Fibroblast of lung (primary cell): ENCODE measurements at places on chromosomes 13 and 19.

DNA sequence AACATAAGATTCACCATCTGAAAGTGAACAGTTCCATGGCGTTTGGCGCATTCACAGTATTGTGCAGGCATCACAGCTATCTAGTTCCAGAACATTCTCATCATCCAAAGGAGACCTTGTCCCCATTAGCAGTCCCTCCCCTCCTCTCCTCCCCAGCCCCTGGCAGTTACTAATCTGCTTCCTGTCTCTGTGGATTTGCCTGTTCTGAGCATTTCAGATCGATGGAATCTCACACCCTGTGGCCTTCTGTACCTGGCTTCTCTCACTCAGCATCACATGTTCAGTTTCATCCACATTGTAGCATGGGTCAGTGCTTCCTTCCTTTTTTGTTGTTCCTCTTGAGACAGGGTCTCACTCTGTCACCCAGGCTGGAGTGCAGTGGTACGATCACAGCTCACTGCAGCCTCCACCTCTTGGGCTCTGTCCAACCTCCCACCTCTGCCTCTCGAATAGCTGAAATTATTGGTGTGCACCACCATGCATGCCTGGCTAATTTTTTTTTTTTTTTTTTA, 34.6 kb downstream of the CRTC1 start:
- H3K27me3 ChIP-seq: no peaks in the 10 kb centered on the region
- no peaks in the 10 kb centered on the region for H3K36me3 ChIP-seq
- no peak overlapping the region for H3K27ac ChIP-seq
- H3K4me3 ChIP-seq: no peak overlapping the region

- no peaks in the 10 kb centered on the region for H3K4me1 ChIP-seq
- H3K4me3 ChIP-seq: no peak overlapping the region
- DNase-seq: no peak
- H3K27me3 ChIP-seq: no peaks in the 10 kb centered on the region
- no peaks in the 10 kb centered on the region for H3K36me3 ChIP-seq
- H3K27ac ChIP-seq: no peak overlapping the region
Measured at GRCh38 chr13:77714119-77714755, 16.8 kb downstream of the SLAIN1 start.

GRCh38 chr19:1671716-1672037, 19.3 kb upstream of the TCF3 start:
- no peak overlapping the region for H3K27ac ChIP-seq
- no peaks in the 10 kb centered on the region for H3K36me3 ChIP-seq
- no peaks in the 10 kb centered on the region for H3K4me1 ChIP-seq
- H3K27me3 ChIP-seq: peaks cover 20% of the 10 kb centered on the region
- no peak overlapping the region for H3K4me3 ChIP-seq

GRCh38 chr19:10946958-10947657, 13.7 kb upstream of the SMARCA4 start:
- peak; percentile 69 for DNase-seq
- peaks cover 3% of the 10 kb centered on the region for H3K4me1 ChIP-seq
- no peaks in the 10 kb centered on the region for H3K36me3 ChIP-seq
- H3K27ac ChIP-seq: no peak overlapping the region

- DNase-seq: no peak
- H3K4me1 ChIP-seq: no peaks in the 10 kb centered on the region
- H3K36me3 ChIP-seq: peaks cover 7% of the 10 kb centered on the region
- H3K4me3 ChIP-seq: no peak overlapping the region
Measured at GRCh38 chr13:49539313-49539712, 43.6 kb downstream of the PHF11 start.

DNA sequence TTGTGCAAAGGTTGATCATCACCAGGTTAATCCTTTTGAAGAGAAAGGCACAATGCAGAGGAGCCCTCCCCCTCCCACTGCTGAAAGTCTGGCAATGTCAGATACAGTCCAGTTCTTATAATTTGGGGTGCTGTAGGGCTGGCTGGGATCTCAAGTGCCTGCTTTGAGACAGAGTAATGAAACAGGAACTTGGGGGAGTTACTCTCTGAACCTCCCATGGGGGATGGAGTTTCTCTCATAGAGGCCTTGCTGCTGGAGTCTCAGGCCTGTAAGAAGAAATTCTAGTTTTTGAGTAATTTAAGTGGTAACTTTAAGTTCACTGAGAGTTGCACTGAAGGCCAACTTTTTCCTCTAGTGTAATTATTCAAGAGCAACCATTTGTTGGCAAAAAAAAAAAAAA, 410.5 kb downstream of the KCNRG start:
- no peak overlapping the region for H3K4me3 ChIP-seq
- H3K27ac ChIP-seq: no peak overlapping the region
- no peak for DNase-seq
- no peaks in the 10 kb centered on the region for H3K27me3 ChIP-seq
- H3K4me1 ChIP-seq: peaks cover 10% of the 10 kb centered on the region
- no peaks in the 10 kb centered on the region for H3K36me3 ChIP-seq

GRCh38 chr13:30593001-30593400, 24.7 kb upstream of the USPL1 start:
- H3K4me1 ChIP-seq: no peaks in the 10 kb centered on the region
- no peak for DNase-seq
- no peak overlapping the region for H3K27ac ChIP-seq
- no peaks in the 10 kb centered on the region for H3K36me3 ChIP-seq

GRCh38 chr13:58397596-58398387, 766.2 kb downstream of the PCDH17 start:
- no peaks in the 10 kb centered on the region for H3K27me3 ChIP-seq
- H3K4me3 ChIP-seq: no peak overlapping the region
- no peaks in the 10 kb centered on the region for H3K36me3 ChIP-seq
- no peak for DNase-seq
- H3K4me1 ChIP-seq: no peaks in the 10 kb centered on the region

DNA sequence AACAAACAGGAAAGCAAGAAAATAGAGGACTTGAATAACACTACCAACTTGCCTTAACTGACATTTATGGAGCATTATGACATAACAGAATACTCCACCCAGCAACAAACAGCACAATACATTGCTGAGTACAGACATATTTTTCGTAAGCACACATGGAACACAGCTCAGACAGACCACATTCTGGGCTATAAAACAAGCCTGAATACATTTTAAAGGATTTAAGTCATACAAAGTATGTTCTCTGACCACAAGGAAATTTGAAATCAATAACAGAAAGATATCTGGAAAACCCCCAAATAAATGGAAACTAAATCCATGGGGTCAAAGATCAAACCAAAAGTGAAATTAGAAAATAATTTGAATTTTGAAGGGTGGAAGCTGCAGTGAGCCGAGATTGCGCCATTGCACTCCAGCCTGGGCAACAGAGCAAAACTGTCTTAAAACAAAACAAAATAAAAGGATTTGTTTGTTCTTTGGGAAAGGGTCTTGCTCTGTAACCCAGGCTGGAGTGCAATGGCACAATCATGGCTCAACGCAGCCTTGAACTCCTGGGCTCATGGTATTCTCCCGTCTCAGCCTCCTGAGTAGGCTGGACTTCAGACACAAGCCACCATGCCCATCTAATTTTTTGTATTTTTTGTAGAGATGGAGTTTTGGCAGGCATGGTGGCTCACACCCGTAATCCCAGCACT, 5.6 kb downstream of the ZDHHC20 start:
- H3K27ac ChIP-seq: no peak overlapping the region
- peak; percentile 77 for DNase-seq
- no peaks in the 10 kb centered on the region for H3K36me3 ChIP-seq
- no peaks in the 10 kb centered on the region for H3K4me1 ChIP-seq

DNA sequence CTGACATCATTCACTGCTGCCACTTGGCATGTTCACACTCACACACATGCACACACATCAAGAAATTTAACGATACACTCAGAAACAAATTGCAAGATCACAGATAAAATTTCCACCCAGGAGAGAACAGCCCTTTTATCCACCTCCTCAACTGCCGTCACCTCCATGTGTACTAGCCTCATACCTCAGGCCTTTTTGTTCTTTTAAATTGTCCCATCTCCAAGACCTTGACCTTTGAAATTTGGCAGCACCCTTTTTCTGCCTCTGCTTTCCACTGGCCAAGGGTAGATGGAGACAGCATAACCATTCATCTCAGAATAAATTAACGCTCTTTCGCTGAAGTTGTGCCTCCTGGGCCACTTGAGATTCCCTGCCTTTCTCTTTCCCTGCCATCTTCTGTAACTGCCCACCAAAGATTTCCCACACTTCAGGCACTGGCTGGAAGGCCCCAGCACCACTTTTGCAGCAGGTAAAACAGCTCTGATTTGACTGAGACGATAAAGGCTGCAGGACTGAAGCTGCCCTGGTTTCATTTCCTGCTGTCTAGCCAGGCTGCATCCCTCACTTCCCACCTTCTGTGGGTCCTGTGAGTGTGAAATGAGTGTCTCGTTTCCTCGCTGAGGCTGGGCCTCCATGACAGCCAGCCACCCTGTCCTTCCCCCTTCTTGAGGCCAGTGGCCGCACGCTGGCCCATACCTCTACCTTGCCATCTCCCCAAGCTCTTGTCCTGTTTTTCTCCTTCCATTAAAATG, 39.3 kb downstream of the MBNL2 start:
- H3K4me1 ChIP-seq: peaks cover 45% of the 10 kb centered on the region
- H3K27me3 ChIP-seq: no peaks in the 10 kb centered on the region
- H3K27ac ChIP-seq: no peak overlapping the region
- DNase-seq: no peak
- no peaks in the 10 kb centered on the region for H3K36me3 ChIP-seq
- no peak overlapping the region for H3K4me3 ChIP-seq

DNA sequence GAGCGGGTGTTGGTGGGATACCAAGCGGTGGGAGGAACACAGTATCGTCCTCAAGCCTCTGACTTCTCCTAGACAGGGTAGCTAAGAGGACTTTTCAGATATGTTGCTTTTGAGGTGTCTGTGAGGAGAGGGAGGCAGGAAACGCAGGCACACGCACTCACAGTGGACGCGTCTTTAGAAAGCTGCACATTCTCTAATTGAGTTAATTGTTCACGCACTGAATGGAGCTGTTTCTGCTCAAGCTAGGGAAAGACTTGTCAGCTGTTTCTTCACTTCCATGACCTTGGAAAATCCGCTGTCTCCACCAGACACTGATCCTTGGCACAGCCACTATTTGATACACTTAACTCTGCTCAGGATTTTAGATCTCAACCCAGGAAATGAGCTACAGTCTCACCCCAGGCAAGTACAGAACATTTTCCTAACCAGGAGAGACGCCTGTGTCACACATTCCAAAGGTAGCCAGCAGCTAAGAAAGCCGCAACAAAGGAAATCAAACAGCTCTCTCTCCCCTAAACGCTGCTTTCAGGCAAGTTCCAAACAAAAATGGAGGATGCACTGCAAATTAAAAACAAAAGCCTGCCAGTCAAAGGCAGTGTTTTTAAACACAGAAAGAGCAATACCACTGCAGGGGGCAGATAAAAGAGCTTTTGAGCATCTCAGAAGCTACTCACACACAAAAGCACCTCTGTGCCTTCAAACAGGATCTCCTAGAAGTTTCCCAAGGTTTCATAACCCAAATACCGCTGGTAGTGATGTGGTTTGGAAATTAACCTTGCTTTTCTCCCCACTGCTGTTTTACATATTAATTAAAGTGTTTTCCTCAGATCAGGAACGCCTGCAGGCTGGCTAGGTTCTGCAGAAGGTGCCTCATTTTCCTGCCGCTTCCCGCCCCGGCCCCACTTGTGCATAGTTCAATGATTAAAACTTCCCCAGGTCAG, 57.3 kb downstream of the IRS2 start:
- no peaks in the 10 kb centered on the region for H3K36me3 ChIP-seq
- H3K27me3 ChIP-seq: peaks cover 3% of the 10 kb centered on the region
- H3K4me1 ChIP-seq: no peaks in the 10 kb centered on the region
- DNase-seq: peak; percentile 56

- H3K4me3 ChIP-seq: no peak overlapping the region
- peaks cover 4% of the 10 kb centered on the region for H3K4me1 ChIP-seq
- H3K27me3 ChIP-seq: no peaks in the 10 kb centered on the region
- no peak overlapping the region for H3K27ac ChIP-seq
- DNase-seq: no peak
Measured at GRCh38 chr13:45468635-45469034, 3.9 kb downstream of the COG3 start.

DNA sequence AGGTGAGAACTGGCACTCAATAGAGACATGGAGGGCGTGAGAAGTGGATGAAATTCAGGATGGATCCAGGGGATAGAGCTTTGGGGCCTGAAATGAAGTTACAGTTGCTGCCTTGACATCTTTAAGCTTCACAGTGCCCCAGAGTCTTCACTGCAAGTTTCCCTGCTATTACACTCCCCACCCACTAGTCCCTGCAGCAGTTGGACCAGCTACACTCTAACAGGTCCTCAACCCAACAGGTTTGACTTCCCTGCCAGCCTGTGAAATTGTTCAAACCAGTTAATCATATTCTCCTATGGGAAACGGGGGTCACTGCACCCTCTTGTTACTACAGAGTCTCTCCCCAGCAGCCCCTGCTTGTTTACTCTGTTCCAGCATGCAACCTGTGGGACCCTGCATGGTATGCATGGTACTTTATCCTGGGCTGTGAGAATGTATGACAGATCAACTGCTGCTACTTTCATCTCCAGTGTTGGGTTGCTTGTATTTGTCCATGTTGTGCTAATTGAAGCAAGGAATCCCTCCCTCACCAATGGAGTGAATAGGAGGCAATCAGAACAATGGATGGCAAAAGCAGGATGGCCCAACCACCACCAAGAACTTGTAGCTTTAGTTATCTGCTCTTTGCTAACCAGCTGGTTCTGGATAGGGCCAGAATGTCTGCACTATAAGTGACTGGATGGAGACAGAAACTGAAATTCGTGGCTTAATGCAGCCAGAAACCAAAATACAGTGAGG, 314.2 kb downstream of the OLFM4 start:
- no peak overlapping the region for H3K4me3 ChIP-seq
- DNase-seq: no peak
- no peaks in the 10 kb centered on the region for H3K36me3 ChIP-seq
- no peak overlapping the region for H3K27ac ChIP-seq

DNA sequence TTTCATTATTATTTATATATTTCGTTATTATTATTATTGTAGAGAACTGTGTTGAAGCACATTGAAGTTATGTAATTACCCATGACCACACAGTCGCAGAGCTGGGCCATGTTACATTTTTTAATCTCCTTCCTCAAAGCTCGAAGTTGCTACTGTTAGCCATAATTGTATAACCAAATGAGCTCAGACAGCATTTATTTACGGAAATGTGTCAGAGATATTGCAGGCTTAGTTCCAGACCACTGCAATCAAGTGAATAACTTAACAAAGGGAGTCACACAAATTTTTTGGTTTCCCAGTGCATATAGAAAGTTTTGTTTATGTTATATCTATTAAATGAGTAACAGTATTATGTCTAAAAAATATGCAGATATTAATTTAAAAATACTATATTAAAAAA, 147.1 kb upstream of the SLITRK1 start:
- DNase-seq: no peak
- no peaks in the 10 kb centered on the region for H3K36me3 ChIP-seq
- H3K4me3 ChIP-seq: no peak overlapping the region
- H3K4me1 ChIP-seq: no peaks in the 10 kb centered on the region

DNA sequence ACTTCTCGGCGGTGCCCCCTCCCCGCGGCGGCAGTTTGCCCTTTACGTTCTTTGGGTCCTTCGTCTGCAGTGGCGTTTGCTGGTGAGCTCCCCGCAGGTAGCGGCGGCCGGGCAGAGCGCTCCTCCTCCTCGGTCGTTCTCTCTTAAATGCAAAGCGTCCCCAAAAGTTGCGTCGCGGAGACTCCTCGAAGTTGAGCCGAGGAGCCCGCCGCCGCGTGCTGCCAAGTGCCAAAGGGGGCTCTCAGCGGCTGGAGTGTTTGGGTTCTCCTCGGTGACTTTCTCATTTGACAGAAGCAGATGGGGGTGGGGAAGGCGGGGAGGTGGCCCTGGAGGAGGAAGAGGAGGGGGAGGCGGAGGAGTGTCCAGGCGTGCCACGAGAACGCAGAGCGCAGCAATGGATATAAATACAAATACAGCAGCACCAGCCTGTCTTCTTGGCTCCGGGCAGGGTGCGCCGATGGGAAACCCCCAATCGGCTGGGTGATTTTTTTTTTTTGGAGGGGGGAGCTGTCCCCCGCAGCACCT, at the start of gene SOX21:
TSS of gene SOX21 (minus strand) at position 259 of the 525 bp plus-strand sequence. CDS start 496 bp downstream, outside the sequence.
- H3K27me3 ChIP-seq: peaks cover 51% of the 10 kb centered on the region
- no peaks in the 10 kb centered on the region for H3K36me3 ChIP-seq
- H3K4me1 ChIP-seq: no peaks in the 10 kb centered on the region
- no peak within 1 kb of the TSS for H3K27ac ChIP-seq
